SJSA1 (cell line): ENCODE measurements at places on chromosomes 2 and 18.

- DNase-seq: no peak
Observed at GRCh38 chr18:8261651-8262091, 347.6 kb upstream of the RAB12 start.

DNA sequence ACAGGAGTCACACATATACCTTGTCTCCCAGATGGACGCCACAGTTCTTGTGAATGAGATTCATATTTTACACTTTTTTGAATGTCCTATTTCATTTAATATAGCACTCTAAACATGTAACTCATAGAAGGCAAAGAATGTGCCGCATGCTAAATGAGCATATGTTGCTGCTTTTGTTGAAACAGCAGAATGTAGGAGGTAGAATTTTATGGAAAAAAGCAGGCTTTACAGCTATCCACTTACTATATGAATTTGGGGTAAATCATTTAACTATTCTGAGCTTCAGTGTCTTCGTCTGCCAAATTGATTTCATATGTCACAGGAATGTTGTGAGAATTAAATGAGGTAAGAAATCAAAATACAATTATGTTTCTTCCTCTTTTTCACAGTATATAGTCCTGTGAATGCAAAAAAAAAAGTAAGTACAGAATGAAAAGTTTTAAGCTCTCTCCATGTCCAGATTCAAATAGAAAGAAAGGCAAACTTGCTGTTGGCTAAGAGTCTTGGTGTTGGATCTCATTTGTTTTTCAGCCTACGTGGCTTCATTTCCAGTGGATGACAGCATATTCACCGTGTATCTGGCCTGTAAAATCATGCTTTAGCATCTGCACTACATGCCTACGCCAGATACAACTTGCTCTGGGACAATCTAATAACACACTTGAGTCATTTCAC, 154.7 kb upstream of the CNTNAP5 start:
- DNase-seq: no peak

DNA sequence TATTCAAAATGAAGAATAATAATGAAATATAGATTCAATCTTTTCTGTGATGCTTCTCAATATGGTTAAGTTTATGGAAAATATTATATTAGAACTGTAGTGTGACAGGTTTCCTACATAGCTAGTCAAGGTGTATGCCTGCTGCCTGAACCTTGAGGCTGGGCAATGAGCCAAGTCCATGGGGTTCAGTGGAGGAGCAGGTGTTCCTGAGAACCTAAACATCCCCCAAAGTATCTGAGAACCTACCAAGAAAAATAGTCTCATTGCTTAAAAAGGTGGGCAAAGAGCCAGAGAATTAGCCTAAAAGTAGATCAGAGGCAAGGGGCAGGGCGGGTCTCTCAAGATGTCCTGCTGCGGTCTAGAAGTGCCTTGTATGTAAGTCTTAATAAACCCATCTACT, 185.9 kb upstream of the SPHKAP start:
- no peak for DNase-seq

GRCh38 chr2:190940454-190940853, 59.8 kb downstream of the GLS start:
- no peak for DNase-seq

DNA sequence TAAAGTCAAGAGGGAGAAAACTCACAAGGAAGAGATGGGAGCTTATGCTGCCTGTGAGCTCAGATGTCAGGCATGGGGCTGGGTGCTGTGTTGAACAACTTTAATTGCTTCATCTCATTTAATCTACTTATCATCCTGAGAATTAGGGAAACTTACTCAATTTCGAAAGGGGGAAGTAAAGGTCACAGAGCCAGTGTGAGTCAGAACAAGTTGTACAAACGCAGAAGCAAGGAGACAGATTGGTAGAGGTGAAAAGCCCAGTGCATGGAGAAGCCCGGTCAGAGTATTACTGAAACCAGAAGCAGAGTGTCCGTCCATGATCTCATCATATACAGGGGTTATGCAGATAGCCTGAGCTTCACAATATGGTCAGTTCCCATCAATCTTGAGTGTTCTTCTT, 281.1 kb upstream of the POU3F3 start:
- no peak for DNase-seq

- no peak for DNase-seq
Observed at GRCh38 chr2:229815342-229815741, 101.0 kb upstream of the DNER start.

DNA sequence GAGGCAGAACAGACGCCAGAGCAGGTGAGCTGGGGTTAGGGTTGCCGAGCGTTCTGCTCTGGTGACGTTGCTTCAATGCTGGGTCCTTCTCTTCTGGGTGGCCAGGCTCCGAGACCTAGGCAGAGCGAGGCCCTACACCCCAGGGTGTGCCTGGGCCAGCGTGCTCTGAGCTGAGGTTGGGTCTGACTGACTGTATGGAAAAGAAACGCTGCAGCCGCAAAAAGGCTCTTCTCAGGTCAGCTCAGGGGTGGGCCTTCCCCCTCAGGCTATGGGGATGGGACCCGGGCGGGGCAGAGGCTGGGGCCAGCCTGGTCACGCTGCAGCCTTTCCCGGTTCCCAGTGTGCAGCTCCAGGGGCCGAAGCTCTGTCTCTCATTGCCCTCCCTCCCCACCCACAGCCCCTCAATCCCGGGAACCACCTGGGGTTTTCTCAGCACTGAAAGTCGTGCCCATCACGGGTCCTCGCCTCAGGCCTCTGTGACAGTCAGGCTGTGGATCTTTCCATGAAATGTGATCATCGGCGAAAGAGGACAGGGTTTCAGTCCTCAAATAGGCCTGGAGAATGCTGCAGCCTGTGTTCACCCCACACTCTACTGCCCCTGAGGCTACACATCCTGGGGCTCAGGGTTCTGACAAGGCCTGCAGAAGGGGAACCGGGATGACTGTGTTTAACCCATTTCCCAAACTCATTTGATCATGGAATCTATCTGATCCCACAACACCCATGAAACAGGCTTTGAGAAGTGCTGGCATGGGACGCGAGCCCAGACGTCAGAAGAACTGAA, 19.4 kb downstream of the CYP26B1 start:
- no peak for DNase-seq

DNA sequence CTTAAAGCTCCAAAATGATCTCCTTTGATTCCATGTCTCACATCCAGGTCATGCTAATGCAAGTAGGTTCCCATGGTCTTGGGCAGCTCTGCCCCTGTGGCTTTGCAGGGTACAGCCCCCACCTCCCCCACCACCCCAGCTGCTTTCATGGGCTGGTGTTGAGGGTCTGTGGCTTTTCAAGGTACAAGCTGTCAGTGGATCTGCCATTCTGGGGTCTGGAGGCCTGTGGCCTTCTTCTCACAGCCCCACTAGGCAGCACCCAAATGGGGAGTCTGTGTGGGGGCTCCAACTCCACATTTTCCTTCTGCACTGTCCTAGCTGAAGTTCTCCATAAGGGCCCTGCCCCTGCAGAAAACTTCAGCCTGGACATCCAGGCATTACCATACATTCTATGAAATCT, 19.0 kb downstream of the SLC9A4 start:
- no peak for DNase-seq

DNA sequence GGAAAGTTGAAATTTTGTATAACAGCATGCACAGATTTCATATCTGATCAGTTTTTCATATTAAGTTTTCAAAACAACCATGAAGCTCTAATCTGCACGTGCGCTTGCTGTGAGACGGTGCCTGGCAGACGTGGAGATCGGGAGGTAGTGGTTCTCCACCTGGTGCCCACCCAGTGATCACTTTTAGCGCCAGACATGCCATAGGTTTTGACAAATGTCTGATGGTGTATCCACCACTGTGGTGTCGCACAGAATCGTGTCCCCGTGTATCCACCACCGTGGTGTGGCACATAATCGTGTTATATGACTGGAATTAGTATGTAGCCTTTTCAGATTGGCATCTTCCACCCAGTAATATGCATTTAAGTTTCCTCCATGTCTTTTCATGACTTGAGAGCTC, 40.9 kb upstream of the KCNG2 start:
- no peak for DNase-seq

DNA sequence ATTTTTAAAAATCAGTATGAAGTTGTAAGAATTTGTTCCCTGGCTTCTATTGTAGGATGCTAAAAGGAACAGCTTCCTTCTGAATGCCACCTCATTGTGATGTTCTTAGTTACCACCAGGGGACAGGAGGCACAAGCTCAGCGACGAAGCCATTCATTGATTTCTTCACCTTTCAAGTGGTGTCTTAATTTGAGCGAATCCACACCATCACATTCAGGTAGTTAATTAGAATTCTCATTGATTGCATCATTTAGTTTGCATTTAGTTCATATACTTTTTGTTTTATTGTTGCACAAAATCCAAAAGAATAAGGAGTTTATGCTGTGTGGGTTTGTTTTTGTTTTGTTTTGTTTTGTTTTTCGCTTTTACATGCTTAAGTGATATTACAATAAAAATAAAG, 23.1 kb downstream of the CYP27C1 start:
- DNase-seq: no peak

DNA sequence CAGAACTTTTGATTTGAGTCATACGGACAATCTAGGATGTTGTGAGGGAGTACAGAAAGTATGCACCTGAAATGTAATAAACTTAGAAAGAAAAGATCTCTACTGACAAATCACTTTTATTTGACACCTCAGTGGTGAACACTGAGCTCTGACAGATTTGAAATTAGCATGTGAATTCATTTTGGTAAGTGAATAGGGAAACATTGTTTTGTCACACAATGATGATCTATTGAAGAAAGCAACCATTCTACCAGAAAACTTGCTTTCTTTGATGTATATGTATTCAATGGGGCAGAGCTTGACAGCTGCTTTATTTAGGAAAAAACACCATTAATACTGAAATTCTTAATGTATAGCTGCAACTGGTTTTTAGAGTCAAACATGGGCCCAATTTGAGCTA, 500.5 kb downstream of the CCDC85A start:
- DNase-seq: no peak

DNA sequence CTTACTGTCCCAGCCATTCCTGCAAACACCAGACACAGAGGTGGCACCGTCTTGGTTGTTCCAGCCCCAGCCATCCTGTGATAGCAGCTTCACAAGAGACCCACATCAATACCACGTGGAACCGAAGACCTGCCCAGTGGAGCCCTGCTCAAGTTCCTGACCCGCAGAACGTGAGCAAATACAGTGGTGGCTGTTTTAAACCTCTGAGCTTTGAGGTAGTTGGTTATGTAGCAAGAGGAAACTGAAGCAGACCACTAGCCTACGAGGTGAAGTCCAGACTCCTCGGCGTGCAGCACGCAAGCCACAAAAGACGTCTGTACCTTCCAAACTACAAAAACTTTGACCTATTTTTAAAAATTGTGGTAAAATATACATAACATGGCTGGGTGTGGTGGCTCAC, 96.1 kb upstream of the ODC1 start:
- DNase-seq: no peak

GRCh38 chr2:32212295-32212694, 46.6 kb downstream of the SLC30A6 start:
- DNase-seq: no peak

DNA sequence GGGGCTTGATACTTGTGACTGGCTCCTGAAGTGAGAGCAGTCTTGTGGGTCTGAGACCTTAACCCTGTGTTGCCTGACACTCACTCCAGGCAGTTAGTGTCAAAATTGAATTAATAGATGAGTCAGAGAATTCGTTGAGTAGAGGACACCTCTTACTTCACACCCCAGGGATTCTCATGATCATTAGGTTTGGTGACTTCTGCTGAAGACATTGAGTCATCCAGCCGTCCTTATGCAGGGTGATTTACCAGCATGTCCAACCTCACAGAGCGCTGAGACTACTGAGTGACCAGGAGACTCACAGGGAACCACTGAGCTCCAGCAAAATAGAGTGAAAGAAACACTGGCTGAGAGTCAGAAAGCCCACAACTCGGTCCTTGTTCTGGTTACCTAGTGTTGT, 36.0 kb upstream of the EVA1A start:
- peak; percentile 62 for DNase-seq

DNA sequence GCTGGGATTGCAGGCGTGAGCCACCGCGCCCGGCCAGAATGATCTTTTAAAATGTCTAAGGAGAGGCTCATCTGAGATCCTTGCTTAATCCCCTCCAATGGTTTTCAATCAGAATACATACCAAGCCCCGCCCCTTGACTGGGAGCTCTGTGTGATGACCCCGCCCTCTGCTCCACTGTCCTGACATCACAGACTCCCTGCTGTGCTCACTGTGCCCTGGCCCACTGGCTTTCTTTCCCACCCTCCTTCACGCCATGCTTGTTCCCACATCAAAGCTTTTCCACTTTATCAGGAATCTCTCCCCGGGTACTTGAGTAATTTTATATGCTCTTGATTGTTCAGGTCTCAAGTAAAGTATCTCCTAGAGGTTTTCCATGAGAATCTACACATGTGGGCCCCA, 762.3 kb upstream of the ID2 start:
- no peak for DNase-seq

DNA sequence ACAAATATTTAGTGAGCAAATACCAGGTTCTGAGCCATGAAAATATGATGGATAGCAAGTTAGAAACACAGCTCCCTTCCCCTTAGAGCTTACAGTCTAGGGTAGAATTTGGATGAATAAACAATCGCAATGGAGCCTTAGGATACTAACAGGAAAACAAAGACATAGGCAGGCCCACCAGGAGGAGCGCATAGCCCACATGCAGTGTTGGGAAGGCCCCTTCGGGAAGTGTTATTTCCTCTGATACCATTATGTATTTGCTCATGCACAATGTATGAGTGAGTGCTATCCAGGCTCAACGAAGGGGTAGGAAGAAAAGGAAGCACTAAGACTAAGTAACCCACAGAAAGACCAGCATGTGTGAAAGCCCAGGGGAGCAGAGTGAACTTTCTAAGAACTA, 54.0 kb downstream of the RAB27B start:
- no peak for DNase-seq

- no peak for DNase-seq
Observed at GRCh38 chr2:231185050-231185725, 13.2 kb upstream of the ARMC9 start.

DNA sequence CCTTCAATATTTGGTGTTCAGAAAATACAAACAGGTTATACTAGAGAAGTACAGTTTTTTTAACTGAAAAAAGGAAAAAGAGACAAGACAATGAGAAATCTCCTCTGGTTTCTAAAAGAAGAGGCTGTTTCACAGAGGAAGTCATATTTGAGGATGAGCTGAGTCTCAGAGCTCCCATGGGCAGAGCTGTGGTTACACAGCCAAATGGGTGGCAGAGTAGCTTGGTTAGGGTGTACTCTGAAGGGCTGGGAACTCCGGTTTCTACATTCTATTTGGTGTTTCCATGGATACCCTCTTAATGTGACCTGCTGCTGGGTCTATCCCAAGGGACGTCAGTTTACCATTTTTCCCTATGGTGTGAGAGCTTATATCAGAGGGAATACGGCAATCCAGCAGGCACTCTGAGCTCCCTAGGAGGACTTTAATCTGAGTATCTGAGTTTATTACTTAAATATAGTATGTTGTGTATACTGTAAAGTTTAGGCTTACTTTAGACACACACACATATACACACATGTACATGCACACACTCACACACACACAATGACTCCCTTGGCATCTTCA, 74.2 kb downstream of the CYRIA start:
- DNase-seq: no peak
